ENCODE measurements at places on chromosomes 11 and 22. TPM values are rescaled to one million over a fixed set of nuclear protein-coding genes. Genes with fewer than 3 reads are reported as not detected.
A peak's percentile ranks its signal among the peaks of the same experiment; 100 is the strongest.

GRCh38 chr22:40196628-40197360 lies 19.1 kb downstream of the TNRC6B start:
- peak; percentile 91 for DNase-seq

DNA sequence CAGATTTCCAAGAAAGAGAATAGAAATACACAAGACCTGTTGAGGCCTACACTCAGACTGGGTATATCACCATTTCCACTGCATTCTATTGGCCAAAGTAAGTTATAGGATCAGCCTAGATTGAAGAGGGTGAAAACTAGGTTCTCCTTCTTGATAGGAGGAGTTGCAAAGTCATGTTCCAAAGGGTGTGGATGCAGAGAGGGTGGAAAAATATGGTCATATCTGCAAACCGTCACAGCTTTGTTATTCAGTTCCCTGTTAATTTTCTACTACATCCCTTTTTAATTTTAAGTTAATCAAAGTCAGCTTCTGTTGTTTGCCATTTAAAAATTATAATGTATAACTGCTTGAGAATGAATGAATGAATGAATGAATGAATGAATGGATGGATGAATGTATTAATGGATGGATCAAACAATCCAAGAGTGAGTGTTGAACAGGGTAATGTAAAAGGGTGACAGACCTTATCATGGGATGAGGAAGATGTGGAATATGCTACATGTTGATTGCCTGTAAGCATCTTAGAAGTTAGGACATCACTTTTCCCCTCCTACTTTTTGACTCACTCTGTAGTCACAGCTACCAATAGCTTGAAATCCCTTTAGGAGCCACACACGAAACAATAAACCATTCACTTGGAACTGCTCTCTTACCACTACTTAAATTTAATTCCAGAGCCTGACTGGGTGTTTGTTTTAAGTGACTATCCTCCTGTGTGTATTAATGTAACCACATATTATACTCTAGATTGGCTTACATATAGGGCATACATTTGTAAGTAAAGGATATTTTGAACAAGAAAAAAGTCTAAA lies 121.5 kb downstream of the CCDC34 start:
- DNase-seq, result peak; percentile 85

DNA sequence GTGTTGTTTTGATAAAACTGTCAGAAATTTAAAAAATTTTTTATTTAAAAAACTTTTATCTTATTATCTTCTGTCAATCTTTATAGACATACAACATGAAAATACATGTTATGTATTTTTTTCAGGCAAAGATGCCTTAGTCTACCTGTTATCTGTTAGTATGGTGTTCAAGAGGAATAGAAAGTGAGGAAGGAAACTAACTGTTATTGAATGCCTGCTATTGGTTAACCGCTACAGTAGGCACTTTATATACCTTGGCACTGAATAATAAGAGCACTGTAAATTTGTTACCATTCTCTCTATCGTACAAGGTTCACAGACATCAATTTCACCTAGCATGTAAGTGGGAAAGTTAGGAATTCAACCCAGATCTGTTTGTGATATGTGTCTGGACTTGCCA lies 272.1 kb upstream of the CCDC90B start:
- DNase-seq, result no peak

- DNase-seq, result no peak
These were observed 5.3 kb downstream of the SLN start for GRCh38 chr11:107706531-107706930.

GRCh38 chr11:32396991-32397390 lies 38.3 kb downstream of the WT1 start:
- peak; percentile 71 for DNase-seq

DNA sequence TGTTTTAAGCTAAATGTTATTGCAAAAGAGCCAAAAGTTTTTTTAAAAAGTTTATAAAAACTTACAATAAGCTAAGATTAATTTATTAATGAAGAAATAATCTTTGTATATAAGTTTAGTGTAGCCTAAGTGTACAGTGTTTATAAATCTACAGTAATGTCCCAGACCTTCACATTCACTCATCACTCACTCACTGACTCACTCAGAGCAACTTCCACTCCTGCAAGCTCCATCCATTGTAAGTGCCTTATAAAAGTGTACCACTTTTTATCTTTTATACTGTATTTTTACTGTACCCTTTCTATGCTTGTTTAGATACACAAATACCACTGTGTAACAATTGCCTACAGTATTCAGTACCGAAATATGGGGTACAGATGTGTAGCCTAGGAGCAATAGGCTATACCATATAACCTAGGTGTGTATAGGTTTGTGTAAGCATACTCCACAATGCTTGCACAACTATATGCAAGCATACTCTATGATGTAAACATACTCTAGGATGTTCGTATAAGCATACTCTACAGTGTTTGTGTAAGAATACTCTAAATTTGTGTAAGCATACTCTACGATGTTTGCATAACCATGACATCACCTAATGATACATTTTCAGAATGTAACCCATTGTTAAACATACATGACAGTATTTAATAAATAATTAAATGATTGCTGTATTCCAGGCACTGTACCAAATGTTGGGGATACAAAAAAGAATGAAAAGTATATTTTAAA lies 953.0 kb downstream of the KCNA4 start:
- DNase-seq, result no peak

DNA sequence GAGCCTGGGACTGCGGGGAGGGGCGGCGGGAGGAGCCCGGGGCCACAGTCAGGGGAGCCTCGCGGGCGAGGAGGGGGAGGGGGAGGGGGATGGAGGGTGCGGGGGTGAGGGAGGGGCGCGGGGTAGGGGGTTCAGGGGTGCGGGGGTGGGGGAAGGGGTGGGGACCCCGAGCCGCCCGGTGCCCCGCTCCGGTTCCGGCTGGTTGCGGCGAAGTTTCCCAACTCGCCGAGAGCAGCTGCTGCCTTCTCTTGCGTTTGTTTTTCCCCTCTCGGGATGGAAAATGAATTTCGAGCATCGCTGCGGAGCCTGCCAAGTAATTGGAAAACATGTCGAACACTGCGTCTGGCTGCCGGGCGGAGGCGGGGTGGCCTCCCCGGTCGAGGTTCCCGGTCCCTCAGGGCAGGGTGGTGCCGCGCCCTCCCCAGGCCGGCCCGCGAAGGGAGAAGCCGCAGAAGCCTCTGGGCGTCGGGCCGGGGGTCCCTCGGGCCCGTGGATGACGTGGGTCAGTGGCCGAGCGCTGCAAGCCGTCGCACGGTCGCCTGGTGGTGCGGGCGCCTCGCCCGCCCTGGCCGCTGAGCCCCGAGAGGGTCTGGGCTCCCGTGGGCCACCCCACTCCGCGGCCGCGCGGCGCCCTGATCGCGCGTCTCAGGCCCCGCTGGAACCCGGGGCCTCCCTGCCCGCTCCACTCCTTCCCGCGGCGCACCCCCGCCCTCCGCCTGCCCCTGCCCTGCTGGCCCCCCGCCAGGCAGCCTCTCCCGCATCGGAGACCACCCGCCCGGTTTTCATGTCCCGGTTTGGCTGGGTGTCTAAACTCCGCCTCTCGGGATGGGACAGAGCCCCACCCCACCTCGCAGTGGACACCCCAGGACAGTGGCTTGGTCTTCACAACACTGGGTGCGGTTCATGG lies 12.1 kb downstream of the SPATA19 start:
- DNase-seq, result no peak

- DNase-seq, result no peak
These were observed 2.0 kb upstream of the TESMIN start for GRCh38 chr11:68753300-68753699.

- DNase-seq, result no peak
These were observed 10.6 kb upstream of the SLC25A18 start for GRCh38 chr22:17552737-17553136.

DNA sequence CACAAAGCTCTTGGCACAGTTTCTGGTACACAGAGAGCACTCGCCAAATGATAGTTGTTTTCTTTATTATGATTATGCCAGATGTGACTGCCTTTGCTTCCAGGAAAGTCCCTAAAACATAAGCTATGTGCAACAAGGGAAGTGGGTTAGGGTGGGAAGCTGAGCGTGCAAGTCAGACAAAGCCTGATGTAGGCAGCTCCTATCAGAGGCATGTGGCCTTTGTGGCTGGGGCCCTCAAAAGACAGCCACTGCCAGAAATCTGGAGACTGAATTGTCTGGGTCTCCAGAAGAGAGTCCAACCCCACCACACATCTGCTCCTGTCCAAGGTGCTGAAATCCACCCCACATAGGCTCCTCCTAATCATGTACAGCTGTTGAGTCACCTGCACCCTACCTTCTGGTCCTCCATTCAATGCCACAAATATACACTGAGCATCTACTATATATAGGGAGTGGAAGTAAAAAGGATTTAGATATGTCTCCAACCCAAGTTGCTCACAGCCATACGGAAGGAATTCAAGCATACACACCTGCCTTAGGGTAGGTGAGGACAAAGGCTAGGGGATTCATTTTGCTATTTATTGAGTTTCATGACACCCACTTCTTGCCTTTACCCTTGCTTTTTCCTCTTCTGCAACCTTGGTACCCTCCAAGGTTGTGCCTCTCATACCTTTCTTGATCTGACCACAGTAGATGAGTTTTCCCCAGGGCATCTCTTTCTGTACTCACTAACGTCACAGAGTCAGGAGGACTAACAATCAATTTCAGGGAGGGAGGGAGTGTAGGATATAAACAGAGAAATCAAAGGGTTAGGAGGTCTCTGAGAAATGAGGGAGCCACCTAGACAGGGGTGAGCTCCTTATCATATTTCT lies 12.4 kb downstream of the SEC14L3 start:
- peak; percentile 20 for DNase-seq

DNA sequence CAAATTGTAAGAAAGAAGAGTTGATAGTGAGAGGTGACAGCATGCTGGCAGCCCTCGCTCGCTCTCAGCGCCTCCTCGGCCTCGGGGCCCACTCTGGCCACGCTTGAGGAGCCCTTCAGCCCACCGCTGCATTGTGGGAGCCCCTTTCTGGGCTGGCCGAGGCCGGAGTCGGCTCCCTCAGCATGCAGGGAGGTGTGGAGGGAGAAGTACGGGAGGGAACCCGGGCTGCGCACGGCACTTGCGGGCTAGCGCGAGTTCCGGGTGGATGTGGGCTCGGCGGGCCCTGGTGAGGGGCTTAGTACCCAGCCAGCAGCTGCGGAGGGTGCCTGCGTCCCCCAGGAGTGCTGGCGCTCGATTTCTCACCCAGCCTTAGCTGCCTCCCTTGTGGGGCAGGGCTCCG lies 539.7 kb upstream of the CCDC179 start:
- DNase-seq, result no peak

- peak; percentile 37 for DNase-seq
These were observed 9.4 kb downstream of the IGSF9B start for GRCh38 chr11:133947321-133947756.

DNA sequence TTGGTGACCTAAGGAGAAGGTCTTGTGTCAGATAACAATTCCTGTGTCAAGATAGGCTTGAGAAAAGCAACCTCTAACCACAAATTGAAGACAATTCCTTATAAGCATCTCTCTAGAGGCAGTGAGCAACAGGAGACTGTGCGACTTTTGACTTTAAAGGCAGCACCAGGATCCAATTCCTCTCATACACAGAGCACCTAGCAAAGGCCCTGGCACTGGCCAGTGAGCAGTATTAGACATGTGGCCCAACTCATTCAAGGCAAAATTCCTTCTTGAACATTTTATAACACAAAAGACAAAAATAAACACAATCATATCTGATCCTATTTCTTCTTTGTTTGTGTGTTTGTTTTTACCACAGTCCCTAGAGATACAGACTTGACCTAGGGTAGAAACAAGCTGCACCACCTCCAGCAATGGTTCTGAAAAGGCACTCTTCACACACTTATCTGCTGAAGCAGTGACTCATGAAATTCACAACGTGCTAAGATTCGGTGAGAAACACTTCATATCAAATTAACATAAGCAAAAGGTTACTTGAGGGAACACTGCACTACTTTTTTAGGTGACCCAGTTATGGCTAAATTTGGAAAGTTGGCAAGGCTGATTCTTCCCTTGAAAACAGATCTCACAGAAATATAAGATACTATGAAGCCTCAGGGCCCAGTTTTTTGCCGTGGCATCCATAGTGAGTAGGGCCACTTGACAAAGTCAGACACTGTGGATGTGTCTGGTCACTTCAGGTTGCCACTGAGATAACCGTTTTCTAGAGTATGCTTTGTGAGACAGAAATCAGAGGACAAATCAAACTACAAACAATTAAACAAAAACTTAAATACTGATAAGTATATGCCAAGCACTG lies 1018.9 kb downstream of the DLG2 start:
- DNase-seq, result no peak

- DNase-seq, result no peak
These were observed 632.8 kb upstream of the RAG2 start for GRCh38 chr11:37230865-37231264.

DNA sequence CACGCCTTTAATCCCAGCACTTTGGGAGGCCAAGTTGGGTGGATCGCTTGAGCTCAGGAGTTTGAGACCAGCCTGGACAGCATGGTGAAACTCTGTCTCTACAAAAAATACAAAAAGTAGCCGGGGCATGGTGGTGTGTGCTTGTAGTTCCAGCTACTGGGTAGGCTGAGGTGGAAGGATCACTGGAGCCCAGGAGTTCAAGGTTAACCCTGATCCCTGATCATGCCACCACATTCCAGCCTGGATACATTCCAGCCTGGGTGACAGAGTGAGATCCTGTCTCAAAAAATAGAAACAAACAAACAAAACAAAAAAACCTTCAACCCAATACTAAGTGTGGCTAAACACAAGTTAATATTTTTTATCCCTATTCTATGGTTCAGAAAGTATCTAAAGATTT lies 66.4 kb upstream of the CLNS1A start:
- no peak for DNase-seq

GRCh38 chr11:73242251-73243092 lies 24.4 kb downstream of the P2RY2 start:
- DNase-seq, result peak; percentile 71

The OR52N4 gene
- total RNA-seq, result not detected

The CHRM1 gene
- not detected for total RNA-seq

The NNMT gene
- 1,139 TPM for total RNA-seq

The MMP27 gene
- total RNA-seq, result not detected

The IL17REL gene
- total RNA-seq, result not detected

The SLN gene
- not detected for total RNA-seq

The RASD2 gene
- 0.23 TPM for total RNA-seq

The KCTD14 gene
- total RNA-seq, result 1.9 TPM

The SPON1 gene
- total RNA-seq, result not detected

The SLC37A2 gene
- 8.8 TPM for total RNA-seq

The APOL4 gene
- 0.17 TPM for total RNA-seq

The OR4C13 gene
- not detected for total RNA-seq

The SLC35F2 gene
- 9.3 TPM for total RNA-seq

Measured in LHCN-M2 (cell line).